Stimulated activated CD4-positive, alpha-beta T cell treated with anti-CD3 and anti-CD28 coated beads, Interleukin-15, amount 100 ng/mL, for 48 hours (primary cell): ENCODE measurements at places on chromosomes 4 and X.

- DNase-seq, result peak; percentile 66
These were observed 171.3 kb downstream of the PTTG2 start for GRCh38 chr4:38131371-38132091.

DNA sequence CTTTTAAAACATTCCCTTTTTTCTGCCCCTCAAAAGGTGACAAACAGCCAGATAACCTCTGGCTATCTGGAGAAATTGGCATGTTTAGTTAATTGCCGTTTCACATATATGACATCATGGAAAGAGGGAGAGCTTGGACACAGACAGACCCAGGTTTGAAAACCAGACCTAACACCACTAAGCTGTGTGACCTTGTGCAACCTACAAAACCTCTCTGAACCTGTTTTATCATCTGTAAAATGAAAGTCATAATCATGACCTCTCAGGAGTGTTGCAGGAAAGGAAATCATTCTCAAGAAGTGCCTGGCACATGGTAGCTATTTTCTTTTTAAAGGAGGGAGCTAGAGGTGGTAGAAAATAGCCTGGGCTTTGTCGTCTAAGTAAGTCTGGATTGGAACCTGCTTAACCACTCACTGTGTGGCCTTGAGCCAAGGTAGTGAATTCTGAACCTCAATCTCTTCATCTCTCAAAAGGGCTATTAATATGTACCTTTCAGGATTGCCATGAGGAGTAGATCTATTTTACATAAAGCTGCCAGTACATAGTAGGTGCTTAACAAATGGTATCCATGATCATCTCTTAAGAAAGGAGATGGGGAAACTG, 363.5 kb downstream of the BCOR start:
- DNase-seq, result no peak

DNA sequence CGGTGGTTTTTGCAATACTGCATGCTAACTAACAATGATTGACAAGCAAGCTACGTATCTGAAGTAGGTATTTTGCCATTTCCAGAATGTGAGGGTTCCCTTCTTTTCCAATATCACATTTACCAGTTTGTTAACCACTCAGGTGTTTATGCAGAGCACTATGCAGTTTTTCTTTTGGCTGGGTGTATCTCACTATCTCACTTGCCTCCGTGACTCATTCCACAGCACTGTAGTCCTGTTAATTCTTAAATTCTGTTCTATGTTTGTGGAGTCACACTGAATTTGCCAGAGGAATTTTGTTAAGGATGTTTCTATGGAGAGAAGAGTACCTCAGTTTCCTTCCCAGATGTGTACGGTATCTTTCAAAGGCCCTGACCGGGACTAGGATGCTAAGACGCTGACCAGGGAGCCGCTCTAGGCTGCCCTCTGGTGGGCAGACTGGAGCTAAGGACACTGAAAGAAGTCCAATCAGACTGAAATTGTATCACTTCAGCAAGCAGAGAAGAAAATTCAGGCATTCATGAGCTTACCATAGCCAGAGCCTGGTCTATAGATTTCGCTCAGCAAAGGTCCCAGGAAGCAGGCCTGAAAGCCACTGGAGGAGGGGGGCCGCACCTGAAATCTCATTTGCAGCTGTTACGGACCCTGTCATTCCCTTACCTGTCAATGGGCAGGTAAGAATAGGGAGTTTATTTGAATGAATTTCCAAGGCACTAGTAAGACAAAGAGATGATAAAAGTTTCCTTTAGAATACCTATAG, 388.4 kb upstream of the SPOCK3 start:
- DNase-seq, result peak; percentile 0

DNA sequence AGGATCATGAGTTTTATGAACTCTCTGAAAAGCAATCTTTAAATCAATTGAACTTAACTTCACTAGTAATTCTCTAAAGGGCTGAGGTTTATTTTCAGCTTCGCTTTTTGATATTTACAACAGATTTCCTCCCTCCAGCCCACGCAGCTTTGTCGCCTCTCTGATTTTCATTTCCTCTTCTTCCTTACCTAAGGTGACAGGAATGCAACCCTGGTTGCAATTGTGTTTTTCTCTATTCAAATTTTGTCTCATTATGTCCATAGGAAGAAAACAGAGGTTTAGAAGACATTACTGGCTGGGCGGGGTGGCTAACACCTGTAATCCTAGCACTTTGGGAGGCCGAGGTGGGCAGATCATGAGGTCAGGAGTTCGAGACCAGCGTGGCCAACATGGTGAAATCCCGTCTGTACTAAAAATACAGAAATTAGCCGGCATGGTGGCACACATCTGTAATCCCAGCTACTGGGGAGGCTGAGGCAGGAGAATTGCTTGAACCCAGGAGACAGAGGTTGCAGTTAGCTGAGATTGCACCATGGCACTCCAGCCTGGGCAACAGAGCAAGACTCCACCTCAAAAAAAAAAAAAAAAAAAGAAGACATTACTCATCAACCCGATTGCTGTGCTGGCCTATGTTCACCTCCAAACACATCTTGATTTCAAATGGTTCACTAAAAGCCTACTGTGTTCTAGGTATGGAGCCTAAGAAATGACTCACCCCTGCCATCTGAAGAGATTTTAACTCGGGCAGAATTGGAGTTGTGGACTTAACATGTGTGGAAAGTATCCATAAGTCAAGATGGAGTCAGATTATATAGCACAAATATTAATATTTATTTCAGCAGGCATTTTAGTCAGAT, 36.8 kb downstream of the VSIG4 start:
- no peak for DNase-seq

- DNase-seq, result no peak
These were observed 58.1 kb downstream of the SLC30A9 start for GRCh38 chr4:42048394-42048793.
